ENCODE measurements at places on chromosomes 2 and 18.

DNA sequence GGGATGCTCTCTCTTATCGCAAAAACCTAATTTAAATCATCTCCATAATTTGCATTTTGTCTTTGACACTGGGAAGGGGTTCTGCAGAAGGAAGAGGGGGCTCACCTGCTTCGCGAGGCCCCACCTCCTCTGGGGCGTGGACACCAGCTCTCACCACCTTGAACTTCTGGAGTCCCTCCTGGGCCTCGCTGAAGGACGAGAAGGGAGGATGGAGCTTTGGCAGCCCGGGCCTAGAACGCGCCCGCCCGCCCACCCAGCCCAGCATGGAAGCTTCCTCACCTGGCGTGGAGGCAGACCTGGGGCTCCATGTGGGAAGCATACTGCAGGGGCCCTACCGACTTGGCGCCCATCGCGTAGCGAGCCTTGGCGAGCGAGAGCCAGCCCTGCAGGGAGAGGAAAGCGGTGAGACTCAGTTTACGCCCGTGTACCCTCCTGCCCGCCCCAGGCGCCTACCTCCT, 1.1 kb upstream of the IMP4 start:
- no peak for DNase-seq

GRCh38 chr2:73981081-73982001, 3.4 kb upstream of the TET3 start:
- DNase-seq: no peak

- no peak for DNase-seq
These were observed 22.5 kb downstream of the LIPG start for GRCh38 chr18:49584394-49584793.

GRCh38 chr2:20616341-20616871, 34.5 kb downstream of the HS1BP3 start:
- no peak for DNase-seq

GRCh38 chr2:16481351-16481750, 184.3 kb downstream of the CYRIA start:
- DNase-seq: no peak

DNA sequence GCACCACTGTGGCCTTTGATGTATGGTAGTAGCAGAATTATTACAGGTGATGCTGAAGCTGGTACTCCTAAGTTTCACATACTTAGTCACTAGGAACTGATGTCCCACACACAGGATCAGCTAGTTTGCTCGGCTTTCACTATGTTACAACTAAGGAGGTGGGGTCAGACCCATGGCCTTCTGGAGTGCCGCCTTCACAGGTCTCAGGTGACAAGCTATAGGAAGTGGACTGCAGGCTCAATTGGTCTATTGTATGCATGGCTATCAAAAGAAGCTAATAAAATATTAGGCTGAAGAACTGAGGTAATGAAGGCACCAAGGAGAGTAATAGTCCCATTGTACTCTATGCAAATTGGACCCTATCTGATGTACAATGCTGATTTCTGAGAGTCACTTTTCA, 170.6 kb downstream of the DLGAP1 start:
- DNase-seq: no peak

DNA sequence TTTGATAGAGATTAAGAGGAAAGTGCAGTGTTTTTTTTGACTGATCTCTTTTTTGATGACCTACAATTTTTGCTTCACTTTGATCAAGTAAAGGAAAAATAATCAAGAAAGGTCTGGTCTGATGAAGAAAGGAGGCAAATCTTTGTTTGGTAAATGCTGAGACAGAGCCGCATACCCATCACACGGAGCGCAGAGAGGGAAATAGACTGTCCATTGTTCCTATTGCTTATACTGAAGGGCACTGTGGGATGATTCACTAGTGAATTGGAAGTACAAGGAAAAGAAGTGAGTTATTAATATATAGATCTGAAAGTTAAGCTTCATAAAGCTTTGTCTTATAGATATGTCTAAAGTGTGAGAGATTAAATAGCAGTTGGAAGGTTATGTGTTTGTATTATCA, 455.1 kb downstream of the PLCL1 start:
- DNase-seq: peak; percentile 20

- no peak for DNase-seq
These were observed 66.6 kb downstream of the MTCL1 start for GRCh38 chr18:8771930-8772329.

DNA sequence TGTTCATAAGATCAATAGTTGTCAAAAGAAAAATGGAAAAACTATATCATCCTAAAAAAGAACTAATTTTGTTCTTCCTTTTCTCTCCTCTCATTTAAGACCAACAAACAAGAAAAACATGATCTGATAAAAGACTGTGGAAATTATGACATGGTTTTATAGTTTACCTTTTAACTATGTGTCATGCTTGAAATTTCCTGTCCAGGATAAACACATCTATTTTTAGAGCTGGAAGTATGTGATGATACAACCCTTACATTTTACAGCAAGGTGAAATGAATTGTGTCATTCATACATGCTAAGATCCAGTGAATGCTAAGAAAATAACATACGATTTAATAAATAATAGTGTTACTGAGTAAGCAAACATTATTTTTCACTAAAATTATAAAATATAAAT, 89.9 kb downstream of the GULP1 start:
- no peak for DNase-seq

GRCh38 chr2:9474361-9475057, at the start of gene IAH1:
IAH1 (plus strand) TSS chr2:9474551; CDS start chr2:9474567, 16 bp downstream.
- DNase-seq: peak; percentile 66

GRCh38 chr18:3814816-3815215, 364.8 kb downstream of the TGIF1 start:
- no peak for DNase-seq

DNA sequence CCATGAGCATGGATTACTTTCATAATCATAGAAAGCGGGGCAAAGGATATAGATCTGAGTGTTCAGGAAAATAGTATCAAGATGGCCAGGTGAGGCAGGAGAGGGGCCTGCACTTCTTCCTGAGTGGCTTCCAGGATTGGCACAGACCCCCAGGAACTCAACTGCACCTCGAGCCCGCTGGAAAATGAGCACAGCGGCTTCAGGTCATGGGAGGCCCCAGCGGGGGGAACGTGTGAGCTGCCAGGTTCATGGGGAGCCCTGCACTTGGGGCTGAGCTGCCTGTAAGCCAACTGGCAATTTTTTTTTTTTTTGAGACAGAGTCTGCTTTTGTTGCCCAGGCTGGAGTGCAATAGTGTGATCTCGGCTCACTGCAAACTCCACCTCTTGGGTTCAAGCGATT, 81.5 kb upstream of the ODC1 start:
- DNase-seq: no peak

GRCh38 chr2:227829337-227829736, 15.7 kb downstream of the CCL20 start:
- DNase-seq: no peak

- no peak for DNase-seq
These were observed 8.8 kb downstream of the TTLL4 start for GRCh38 chr2:218719457-218719856.

GRCh38 chr2:46870051-46870839, 45.4 kb downstream of the MCFD2 start:
- DNase-seq: no peak

GRCh38 chr2:11775384-11775783, 29.0 kb downstream of the LPIN1 start:
- DNase-seq: no peak

GRCh38 chr2:207408086-207408794, 121.5 kb upstream of the CREB1 start:
- no peak for DNase-seq

DNA sequence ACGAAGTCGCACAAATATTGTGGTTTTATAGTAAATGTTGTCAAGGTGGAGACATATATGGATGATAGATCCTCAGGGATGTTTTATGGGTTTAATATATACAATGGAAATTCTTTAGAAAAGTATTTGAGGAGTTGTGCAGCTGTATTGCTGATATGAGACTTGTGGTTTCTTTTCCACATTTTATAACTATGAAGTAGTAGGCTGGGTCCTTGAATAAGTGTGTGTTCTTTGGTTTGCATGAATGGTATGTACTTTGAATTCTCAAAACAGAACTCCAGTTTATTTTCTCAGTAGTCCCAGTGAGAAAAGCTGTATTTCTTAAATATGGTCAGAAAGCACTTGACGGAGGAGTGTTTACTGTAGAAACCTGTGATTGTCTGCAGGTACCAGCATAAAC, 42.4 kb downstream of the PLCL1 start:
- DNase-seq: no peak

- no peak for DNase-seq
These were observed 131.7 kb downstream of the LYPD6B start for GRCh38 chr2:149170156-149170555.

DNA sequence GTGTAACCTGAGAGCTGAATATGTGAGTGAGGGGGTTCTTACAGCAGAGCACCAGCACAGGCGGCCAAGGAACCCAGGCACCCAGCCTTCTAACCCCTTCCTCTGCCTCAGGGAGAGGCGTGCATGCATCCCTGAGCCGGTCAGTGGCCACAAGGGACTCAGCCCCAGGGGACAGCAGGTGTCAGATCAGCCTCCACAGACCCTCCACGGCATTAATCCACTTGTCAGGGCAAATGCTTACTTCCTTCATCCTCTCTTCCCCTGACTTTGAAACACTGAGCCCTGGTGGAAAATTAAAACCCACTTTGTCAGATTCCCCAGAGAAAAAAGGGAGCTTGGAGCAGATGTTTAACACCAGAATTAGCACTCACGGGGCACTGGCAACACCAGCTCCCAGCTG, 60.5 kb upstream of the SMAD2 start:
- no peak for DNase-seq

GRCh38 chr18:6055711-6056110, 160.4 kb upstream of the TMEM200C start:
- DNase-seq: no peak

Data from globus pallidus (tissue), 1 donor.